Activated B cell treated with CpG ODN at 0.5 μM for 24 hours (primary cell): ENCODE measurements at places on chromosomes 5 and 9. TPM values are rescaled to one million over a fixed set of nuclear protein-coding genes. Genes with fewer than 3 reads are reported as not detected.

DNA sequence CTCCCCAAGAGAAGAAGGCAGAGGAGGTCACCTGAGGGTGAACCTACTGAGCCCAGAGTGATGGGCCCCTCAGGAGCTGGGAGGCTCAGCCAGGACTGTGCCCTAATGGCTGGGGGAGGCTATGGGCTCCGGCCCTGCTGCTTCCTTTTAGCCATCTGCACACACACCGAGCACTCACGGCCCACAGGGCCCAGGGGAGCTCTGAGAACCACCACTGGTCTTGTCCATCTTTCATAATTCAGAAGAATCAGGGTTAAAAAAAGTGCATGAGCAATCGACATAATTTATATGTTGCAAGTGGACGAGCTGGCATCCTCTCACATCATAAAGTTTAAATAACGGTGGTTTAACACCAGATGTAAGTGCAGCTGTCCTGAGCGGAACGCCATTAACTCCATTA is 162.1 kb downstream of the FSTL4 start:
- no peak for DNase-seq

Gene CAMK4
- 5.1 and 6.3 TPM in 2 replicates for total RNA-seq

GRCh38 chr5:128349044-128349858 is 188.8 kb downstream of the FBN2 start:
- DNase-seq, result no peak

DNA sequence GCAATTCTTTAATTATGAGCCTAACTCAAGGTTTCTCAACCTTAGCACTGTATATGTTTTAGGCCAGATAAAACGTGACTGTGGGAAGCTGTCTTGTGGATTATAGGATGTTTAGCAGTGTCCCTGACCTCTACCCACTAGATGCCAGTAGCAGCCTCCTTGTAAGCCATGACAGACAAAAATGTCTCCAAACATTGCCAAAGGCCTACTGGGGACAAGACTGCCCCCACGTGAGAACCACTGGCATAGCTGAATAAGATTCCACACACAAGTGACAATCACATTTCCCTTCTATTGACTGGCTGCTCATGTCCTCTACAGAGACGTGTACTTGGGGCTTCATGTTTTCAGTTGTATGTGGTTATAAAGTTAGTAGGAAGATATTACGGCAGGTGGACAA is 55.4 kb downstream of the GOLM1 start:
- DNase-seq, result no peak

Gene ZNF454
- not detected in 2 replicates for total RNA-seq

Gene CCDC69
- 98.9 and 109 TPM in 2 replicates for total RNA-seq

Gene CDC20B
- not detected in 2 replicates for total RNA-seq

- no peak for DNase-seq
Measured at GRCh38 chr5:32044434-32044833, 129.7 kb downstream of the GOLPH3 start.

- DNase-seq, result no peak
Measured at GRCh38 chr5:37272511-37272910, 23.3 kb upstream of the CPLANE1 start.

DNA sequence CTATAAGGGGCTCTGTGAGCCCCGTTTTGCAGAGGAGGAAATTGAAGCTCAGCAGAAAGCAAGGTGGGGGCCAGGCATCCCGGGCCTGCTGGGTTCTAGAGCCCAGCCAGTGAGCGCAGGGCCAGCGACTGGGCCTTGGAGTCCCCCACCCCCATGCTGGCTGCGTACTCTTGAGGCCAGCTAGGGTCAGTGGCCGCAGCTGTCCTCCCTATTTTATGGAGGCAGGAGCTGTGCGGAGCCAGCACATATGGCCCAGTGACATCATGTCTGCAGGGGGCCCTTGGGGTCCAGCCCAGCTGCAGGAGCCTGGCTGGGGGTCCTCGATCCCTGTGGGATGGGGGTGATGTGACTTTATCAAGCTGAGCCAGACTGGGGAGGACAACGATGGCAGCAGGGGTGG is 71.3 kb downstream of the HMCN2 start:
- no peak for DNase-seq

Gene BHMT2
- total RNA-seq, result not detected in 2 replicates

DNA sequence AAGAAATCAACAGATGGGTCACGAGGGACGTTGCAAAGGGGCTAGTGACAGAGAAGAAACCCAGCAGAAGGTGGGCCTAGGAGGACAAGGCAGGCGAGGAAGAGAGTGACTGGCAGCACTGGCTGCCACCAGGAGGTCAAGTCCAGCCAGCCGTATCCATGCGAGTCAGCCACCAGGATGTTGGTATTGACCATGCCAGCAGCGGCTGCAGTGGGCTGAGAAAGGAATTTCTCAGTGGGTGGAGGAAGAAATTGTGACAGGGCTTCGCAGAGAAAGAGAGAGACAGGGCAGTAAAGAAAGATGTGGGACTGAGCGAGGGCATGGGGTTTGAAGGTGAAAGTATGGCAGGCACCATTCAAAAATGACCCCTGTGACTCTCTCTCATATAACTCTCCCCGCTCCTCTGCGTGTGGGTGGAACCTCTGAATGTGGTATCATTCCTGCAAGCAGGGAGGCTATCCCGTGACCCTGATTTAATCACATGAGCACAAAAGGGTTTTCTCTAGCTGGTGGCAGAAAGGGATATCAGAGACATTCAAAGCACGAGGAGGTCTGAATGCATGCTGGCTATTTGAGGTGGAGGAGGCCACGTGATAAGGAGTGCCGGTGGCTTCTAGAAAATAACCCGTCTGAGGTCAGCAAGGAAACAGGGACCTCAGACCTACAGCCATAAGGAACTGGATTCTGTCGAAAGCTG is 45.4 kb upstream of the FBXW11 start:
- no peak for DNase-seq

DNA sequence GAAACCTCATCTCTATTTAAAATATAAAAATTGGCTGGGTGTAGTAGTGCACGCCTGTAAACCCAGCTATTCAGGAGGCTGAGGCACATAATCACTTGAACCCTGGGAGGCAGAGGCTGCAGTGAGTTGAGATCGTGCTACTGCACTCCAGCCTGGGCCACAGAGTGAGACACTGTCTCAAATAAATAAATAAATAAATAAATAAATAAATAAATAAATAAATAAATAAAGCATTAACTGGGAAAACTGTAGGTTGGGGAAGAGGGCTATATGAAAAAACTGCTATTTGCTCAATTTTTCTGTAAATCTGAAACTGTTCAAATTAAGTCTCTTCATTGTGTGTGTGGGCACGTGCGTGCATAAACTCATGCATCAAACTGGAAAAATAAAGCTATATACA is 59.9 kb upstream of the RAPGEF6 start:
- no peak for DNase-seq

Gene KIF20A
- 0.40 and 0.44 TPM in 2 replicates for total RNA-seq

DNA sequence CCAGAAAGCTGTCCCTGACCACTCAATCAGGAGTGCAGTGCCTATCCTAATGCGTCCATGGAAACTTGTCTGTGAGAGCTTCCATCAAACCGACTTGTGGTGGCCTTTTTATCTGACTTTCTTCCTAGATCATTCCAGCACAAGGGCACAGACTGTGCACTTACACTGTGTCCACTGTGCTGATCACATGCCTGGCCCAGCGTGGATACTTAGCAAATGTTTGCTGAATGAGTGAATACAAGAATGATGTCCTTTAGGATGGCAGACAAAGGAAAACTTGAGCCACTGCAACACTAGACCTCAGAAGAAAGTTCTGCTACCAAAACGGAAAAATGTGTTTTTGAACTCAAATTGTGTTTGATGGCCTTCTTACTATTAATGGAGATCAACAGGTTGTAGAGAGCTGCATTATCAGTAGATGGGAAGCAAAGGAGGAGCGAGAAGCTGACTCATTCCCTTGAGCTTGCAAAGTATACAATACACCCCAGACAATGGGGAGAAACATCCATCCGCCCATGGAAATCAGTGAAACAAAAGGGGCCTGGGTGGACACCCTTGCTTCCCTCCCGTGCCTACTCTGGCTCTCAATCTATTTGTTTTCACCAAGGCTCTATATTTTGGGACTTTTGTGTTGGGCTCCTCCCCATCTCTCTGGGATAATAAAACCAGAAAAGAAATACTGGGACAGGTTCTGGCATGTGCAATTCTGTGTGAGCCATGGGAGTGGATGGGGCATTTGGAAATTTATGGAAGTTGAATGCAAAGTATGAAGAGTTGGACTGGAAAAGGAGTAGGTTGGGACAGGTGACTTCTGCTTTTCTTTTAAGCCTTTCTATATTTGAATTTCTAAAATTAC is 76.2 kb upstream of the ZFAND5 start:
- no peak for DNase-seq

GRCh38 chr5:32172923-32173266 is 1.2 kb downstream of the GOLPH3 start:
- no peak for DNase-seq
